ENCODE measurements at places on chromosomes 2 and 18.

DNA sequence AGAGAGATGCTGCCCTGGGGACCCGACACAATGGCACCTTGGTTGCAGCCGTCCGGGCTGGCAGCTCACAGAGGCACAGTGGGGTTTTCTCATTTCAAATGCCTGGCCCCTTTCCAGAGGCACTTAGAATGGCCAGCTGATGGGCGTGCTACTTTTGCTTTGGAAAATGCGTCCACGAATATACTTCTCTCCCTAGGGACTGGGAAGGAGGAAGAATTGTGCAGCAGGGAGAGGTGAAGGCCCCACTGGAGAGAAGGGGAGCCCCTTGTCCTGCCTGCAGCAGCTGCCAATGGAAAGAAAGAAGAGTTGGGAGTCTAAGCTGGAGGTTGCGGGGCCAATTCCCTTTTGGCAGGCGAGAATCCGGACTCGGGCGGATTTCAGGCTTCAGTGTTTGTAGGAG is 1.1 kb upstream of the MAL start:
- no peak for DNase-seq

DNA sequence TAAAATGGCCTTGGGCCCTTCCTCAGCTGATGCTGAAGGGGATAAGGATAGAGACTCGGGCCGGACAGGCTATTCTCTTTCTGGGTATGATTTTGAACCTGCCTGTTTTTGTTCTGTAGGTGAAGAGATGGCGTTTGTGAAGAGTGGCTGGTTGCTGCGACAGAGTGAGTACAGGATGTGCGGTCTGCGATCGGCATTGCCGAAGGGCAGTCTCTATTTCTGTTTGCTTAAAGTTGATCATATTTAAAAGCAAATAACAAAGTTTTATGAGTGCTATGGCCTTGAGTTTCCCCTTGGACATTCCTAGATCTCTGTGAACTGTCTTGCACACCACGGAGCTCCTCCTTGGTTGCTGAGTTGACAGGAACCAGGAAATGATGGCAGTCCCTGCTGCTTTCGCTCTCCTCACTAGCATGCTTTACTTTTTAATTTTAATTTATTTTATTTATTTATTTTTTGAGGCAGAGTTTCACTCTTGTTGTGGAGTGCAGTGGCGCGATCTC is 15.7 kb downstream of the PLEKHB2 start:
- no peak for DNase-seq

DNA sequence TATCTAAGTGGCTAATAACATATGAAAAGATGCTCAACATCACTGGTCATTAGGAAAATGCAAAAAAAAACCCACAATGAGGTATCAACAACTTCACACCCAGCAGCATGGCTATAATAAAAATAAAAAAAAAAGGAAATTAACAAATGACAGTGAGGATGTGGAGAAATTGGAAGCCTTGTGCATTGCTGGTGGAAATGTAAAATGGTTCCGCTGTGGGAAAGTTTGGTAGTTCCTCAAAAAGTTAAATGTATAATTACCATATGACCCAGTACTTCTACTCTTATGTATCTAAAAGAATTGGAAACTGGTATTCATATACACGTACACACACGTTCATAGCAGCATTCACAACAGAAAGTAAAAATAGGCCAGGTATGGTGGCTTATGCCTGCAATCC is 15.5 kb upstream of the CACNB4 start:
- DNase-seq: no peak

DNA sequence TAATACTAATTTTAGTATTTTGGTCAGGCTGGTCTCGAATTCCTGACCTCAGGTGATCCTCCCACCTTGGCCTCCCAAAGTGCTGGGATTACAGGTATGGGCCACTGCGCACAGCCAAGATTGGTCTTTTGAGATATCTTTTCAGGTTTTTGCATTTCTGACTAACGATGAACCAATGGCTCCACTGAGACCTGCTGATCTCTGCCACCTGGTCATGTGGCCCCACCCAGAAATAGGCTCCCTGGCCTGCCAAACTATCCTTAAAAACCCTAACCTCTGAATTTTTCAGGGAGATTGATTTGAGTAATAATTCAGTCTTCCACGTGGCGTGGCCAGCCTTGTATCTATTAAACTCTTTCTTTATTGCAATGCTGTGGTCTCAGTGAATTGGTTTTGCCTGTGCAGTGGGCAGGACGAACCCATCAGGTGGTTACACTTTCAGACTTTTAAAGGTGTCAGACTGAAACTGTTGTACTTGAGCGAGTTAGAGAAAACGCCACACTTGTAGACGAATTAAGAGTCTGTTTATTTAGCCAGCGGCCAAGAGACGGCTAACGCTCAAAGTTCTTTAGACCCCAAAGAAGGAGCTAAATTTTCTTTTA is 85.8 kb upstream of the MSH6 start:
- no peak for DNase-seq

GRCh38 chr2:32780961-32781360 is 153.1 kb downstream of the TTC27 start:
- no peak for DNase-seq

- DNase-seq: no peak
Observed at GRCh38 chr2:184877909-184878308, 279.6 kb downstream of the ZNF804A start.

GRCh38 chr2:163713534-163714311 is 22.1 kb downstream of the FIGN start:
- DNase-seq: no peak

GRCh38 chr2:70501728-70502127 is 51.9 kb downstream of the TGFA start:
- no peak for DNase-seq

- no peak for DNase-seq
Observed at GRCh38 chr2:232286001-232286868, 92.3 kb upstream of the ALPP start.

DNA sequence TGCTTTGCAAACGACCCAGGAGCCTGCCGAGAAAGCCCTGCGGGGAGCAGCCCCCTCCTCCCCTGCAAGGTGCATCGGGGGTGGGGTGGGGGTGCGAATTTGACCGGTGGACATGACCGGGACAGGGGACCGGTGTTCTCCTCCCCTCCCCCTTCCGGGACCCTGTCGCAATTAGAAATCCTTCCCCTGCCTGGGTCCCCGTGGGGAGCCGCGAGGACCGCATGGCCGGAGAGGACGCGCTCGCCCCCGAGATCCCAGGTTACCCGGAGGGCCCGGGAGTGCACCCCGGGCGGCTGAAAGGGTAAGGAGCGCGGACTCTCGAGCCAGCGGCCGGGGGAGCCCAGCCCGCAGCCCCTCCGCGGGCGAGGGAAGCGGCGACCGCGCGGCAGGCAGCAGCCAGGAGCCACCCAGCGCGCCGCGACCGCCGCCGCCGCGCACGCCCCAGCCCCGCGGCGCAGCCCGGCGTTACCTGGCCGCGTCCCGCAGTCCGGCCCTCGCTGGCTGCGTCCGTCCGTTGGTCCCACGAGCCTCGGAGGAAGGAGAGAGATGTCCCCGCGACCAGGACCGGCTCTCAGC is 482 bp downstream of the DLGAP1 start:
- DNase-seq: no peak

DNA sequence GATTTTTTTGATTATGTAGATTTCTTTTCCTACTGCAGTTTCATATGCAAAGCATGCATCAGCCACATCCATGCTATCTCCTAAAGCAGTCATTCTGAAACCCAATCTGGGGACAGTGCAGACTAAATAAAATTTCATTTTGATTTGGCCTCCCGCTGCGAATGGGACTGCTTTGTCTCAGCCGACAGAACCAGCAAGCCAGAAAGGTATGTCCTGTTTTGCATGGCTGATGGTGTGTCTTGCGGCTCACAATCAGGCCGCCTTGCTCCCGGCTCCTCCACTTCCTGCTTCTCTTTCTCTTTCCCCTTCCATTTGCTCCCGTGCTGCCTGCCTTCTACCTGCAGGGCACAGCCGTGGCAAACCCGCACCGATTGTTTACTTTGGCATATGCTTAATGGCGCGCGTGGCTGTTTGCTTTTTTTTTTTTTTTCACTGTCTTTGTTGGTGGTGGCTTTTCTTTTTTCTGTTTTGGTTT is 419.6 kb upstream of the POU3F3 start:
- DNase-seq: peak; percentile 80

GRCh38 chr2:32702303-32703064 is 74.6 kb downstream of the TTC27 start:
- DNase-seq: no peak

DNA sequence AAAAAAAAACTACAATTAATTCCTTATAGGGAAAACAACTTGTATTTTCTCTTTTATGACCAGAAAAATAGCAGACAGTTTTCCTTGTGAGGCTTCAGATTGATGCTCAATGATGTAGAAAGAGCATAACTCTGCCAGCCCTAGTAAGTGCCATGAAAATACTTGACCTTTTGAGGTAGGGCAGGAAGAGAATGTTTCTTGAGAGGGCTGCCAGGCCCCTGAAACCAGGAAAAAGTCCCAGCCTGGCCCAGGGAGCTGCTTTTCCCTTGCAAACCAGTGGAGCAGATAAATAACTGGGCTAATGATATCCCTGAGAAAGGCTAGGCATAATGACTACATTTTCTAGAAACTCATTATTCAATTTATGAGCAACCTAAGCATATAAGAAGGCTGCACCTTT is 126.8 kb downstream of the SLC8A1 start:
- peak; percentile 49 for DNase-seq

GRCh38 chr2:47058003-47058931 is 96.8 kb downstream of the STPG4 start:
- DNase-seq: no peak

GRCh38 chr18:990197-990596 is 85.5 kb downstream of the ADCYAP1 start:
- no peak for DNase-seq

GRCh38 chr2:76406134-76406855 is 695.6 kb upstream of the GCFC2 start:
- DNase-seq: no peak
